Activated CD4-positive, alpha-beta T cell treated with anti-CD3 and anti-CD28 coated beads, Interleukin-2, amount 50 U/mL, for 1 hour (primary cell): ENCODE measurements at places on chromosomes 1 and 21.

DNA sequence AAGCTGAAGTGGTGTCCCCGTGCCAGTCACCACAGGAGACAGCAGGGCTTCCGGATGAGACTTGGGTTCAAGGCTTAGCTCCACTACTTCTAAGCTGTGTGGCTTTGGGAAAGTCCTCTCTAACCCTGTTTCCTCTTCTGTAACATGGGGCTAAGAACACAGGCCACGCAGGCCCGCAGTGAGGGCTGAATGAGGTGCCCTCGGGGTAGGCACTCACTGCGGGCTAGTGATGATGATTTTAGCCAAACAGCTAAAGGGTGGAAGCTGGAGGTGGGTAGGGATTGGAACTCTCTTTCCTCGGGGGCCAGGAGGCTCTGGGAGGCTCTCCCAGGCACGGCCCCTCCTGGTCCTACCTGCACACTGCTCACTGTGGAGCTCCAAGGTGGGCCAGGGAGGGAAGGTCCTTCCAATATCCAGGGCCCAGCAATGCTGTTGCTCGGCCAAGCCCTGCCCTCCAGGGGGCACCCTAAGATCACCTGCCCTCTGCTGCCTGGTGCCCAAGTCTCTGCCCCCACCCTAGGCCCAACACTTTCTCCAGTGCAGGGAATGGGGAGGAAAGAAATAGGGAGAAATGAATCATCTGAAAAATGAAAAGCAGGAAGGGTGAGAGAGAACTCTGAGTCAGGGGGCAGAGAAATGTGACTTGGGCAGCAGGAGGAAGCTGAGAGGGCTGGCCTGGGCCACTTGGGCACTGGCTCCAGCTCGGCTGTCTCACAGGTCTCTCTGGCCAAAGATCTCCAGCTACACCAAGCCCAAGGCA is 19.2 kb upstream of the EVA1B start:
- peak; percentile 63 for DNase-seq

DNA sequence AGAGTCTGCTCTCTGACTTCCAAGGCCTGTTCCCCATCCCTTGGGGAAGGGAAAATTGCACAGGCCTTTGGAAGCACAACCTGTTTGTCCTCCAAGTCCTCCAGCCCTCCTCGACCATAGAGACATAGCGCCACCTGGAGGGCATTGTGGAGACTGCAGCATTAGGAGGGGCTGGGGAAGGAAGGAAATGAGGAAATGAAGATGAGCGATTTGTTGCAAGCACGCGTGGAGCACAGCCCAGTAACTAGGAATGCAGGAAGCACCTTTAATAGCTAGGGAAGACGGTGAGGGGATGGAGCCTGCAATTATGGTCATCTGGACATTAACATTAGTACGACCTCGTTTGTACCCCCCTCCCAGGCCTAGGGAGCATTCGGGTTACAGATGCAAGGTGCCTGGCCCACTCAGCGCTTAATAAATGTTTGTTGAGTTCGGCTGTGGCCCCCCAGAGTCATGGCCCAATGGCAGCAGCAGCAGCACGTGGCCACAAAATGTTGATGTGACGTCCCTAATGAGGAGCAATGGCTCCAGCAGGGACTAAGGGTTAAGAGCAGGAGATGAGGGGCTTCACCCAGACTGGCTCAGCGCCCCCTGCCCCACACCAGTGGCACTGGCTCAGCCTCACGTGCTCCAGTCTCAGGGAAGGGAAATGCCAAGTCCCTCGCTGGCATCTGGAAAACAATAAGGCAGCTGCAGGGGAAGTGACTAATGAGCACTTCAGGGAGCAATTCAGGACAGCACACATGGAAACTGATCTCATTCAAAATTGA is 8.0 kb upstream of the CAMK2N1 start:
- DNase-seq = peak; percentile 82

GRCh38 chr1:41381692-41382479 is 20.7 kb downstream of the FOXO6 start:
- DNase-seq = no peak

DNA sequence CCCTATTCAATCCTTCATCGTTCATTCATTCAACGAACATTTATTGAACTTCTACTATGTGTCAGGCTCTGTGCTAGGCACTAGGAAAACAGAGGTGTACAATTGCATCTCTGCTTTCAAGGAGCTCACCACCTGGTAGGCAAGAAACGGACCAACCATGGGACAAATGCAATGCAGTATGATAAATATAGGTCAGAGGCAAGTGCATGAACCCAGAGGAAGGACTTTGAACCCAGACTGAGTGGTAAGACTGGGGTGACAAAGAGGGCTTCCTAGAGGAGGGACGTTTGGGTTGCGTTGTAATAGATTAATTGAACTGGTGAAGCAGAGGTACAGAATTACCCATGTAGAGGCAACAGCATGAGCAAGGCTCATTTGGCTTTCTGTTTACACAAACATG is 16.4 kb downstream of the CD2 start:
- no peak for DNase-seq

- no peak for DNase-seq
These were observed 1.6 kb downstream of the PHF13 start for GRCh38 chr1:6614929-6615785.

DNA sequence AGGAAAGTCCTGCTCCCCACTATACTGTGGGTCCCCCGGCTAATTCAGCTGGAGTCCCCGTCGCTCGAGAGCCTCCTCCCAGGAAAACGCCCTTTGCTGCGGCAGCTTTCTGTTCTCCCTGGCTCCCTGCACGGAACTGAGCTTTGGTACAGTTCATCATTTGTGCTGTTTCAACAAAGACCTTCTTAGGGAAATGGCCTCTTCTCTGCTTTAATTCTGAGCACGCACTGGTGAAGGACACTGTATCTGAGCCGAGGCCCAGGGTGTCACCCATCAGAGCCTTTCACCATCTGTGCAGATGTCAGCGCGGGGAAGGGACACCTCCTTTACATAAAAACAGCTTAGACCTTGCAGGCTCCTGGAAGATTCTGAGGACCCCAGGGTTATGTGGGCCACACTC is 13.5 kb upstream of the PEX10 start:
- no peak for DNase-seq

GRCh38 chr1:41708332-41708731 is 210.4 kb downstream of the HIVEP3 start:
- no peak for DNase-seq

- DNase-seq = no peak
These were observed 6.8 kb downstream of the KCNJ10 start for GRCh38 chr1:160063176-160063575.

DNA sequence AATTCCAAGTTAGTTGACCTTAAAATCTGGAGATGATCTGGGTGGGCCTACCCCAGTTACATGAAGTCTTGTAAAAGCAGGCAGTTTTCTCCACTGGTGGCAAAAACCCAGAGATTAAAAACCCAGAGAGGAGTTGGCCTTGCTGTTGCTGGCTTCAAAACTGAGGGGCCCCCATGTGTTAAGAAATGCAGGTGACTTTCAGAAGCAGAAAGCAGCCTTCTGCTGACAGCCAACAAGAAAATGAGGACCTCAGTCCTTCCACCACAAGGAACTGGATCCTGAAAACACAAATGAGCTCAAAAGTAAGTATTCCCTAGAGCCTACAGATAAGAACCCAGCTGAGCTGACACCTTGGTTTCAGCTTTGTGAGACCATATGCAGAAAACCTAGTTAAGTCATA is 343.7 kb upstream of the ZRANB2 start:
- DNase-seq = no peak

- no peak for DNase-seq
These were observed 106.4 kb downstream of the IFI44 start for GRCh38 chr1:78755986-78756385.

DNA sequence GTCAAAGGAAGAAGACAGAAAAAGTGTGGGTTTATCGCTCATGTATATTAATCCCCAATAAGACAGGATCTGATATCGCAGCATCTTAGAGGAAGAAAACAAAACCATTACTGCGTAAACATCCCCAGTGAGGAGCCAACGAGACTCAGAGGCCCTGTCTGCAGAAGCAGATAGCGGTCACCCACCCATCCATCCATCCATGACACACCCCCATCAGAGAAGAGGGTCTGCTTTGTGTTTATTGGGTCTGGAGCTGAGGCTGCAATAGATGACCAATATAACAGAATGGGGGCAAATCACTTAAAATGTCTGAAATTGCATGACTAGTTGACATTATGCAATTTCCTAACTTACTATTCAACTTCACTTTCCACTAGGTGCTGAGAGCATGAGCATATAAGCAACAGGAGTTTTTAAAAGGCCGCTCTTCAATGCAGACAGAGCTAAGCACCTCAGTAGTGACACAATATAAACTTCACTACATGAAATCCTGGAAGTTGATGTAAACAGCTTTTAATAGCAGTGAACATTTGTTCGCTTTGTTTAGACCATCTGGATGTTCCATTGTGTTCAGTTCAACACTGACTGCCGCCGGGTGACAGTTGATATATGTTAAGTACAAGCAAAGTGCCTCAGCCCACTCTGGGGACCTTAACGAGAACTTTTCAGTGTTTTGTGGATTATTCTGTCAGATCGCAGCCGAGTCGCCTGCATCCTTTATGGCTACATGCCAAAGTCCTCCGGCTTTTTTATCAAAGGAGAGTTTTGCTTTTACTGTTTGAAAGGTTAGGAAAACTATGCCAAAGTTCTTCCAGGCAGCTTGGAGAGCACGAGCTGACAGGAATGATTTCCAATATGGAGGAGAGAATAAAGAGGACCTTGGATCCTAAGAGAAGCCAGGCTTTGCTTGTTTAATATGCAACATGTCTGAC is 167.5 kb downstream of the ZNF281 start:
- DNase-seq = no peak

DNA sequence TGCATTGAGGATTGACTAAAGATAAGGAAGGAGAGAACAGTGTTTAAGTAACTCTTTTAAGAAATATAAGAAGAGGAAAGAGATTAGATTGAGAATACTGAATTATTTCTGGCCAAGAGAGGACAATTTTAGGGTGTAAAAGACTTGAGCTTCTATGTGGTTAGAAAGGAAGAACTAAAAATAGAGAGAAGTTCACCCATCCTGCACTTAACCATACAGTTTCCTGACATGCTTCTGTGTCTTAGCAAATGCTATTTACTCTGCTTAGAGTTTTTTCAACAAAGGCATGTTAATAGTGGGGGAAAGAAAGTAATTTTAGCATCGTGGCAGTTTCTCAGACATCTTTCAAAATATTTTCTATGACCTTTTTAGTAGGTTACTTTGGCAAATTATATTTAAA is 122.8 kb upstream of the GPR52 start:
- no peak for DNase-seq

- DNase-seq = no peak
These were observed 18.9 kb downstream of the KPNA6 start for GRCh38 chr1:32126770-32127169.

DNA sequence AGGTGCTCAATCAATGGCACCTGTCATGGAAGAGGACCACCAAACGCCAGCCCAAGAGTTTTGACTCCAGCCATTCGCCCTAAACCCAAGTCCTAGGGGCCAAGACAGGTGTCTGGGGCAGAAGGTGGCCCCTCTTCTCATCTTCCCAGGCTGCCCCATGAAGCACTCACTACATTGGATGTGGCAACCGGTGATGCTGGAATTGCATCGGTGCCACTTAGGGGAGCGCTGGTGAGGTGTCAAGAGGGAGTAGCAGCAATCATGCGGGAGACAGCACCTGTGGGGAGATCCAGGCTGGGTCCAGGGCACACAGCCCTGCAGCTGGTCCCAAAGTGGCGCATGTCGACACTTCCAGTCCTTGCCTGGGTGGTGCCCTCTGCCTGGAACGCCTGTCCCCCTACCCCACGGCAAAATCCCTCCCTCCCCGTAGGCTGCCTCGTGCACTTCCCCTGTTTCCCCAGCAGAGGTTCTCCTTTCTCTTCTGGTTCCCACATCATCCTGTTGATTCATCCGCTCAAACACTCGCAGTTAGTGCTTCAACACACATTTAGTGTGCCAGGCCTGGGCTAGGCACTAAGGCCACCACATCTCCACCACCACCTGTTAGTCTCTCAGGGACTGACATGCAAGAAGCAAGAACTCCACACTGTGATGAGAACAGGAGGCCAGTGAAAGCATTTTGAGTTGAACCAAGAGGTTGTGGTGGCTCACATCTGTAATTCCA is 18.5 kb downstream of the PLA2G2D start:
- peak; percentile 5 for DNase-seq

DNA sequence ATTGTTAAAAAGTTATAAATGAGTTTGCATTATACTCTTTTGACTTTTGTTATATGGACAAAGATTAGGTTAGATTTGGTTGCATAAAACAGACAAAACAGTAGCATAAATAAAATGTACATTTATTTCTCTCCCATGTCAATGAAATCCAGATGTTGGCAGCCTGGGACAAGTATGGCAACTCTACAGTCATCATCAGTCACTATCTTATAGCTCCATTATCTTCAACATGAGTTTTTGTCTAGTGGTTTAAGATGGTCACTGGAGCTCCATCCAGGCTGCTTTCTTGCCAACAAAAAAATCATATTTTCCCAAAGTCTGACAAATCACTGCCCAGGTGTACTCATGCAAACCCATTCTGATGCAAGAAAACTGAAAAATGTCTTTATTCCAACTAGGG is 83.8 kb downstream of the CD58 start:
- DNase-seq = no peak

DNA sequence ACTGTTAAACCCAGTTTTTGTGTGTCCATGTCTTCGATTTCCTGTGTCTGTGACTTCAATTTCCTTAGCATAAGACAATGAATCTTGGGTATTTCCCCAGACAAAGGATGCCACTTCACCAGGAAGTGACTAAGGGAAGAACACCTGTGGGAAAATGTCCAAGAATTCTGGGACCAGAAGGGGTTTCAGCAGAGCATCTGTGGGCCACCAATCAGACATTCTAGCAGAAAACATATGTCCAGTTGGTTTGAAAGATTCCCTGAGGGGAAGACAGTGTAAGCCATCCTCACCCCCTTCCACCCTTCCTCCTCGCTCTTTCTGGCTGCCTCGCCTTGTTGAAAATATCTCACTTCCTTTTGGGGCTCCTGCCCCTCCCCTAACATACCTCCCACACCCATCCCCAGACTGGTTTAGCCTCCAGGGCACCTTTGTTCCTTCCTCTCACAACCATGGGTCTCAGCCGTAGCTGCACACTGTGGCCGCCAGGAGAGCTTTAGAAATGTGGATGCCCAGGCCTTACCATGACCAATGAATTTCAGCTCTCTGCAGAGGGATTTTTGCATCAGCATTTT is 25.5 kb upstream of the IFNAR1 start:
- peak; percentile 20 for DNase-seq

- DNase-seq = no peak
These were observed 1.6 kb downstream of the PIK3CD start for GRCh38 chr1:9653210-9653490.

- no peak for DNase-seq
These were observed 122.8 kb upstream of the PAXBP1 start for GRCh38 chr21:32894321-32894720.

- DNase-seq = no peak
These were observed 477 bp downstream of the SNAP47 start for GRCh38 chr1:227735539-227736285.

GRCh38 chr1:93607814-93608186 is 73.8 kb downstream of the BCAR3 start:
- DNase-seq = no peak
